Chondrocyte (in vitro differentiated cells): ENCODE measurements at places on chromosomes 12 and 14. TPM values are rescaled to one million over a fixed set of nuclear protein-coding genes. Genes with fewer than 3 reads are reported as not detected.

The AMDHD1 gene
- total RNA-seq = 0.31 to 0.42 TPM in 2 of 3 replicates, not detected in the other

The KCNC2 gene
- not detected in 3 replicates for total RNA-seq

The ACSM4 gene
- not detected in 3 replicates for total RNA-seq

GRCh38 chr12:51773145-51773869 lies 75.2 kb downstream of the FIGNL2 start:
- DNase-seq = no peak

DNA sequence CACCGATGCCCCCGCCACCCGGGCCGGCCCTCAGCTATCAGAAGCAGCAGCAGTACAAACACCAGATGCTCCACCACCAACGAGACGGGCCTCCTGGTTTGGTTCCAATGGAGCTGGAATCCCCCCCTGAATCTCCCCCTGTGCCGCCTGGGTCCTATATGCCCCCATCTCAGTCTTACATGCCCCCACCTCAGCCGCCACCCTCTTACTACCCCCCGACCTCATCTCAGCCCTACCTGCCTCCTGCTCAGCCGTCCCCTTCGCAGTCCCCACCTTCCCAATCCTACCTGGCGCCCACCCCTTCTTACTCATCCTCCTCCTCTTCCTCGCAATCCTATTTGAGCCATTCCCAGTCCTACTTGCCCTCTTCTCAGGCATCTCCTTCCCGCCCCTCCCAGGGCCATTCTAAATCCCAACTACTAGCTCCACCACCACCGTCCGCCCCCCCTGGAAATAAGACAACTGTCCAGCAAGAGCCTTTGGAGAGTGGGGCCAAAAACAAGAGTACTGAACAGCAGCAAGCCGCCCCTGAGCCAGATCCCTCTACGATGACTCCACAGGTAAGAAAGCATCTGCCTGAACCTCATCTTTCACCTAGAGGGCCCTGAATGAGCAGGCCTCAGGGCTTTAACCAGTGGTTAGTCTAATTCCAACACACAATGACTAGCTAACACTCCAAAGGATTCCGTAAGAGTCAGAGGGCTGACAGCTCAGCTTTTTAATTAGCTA lies 851 bp downstream of the YLPM1 start:
- no peak for DNase-seq

- no peak for DNase-seq
Observed at GRCh38 chr12:98893126-98893674, 248.1 kb downstream of the APAF1 start.

DNA sequence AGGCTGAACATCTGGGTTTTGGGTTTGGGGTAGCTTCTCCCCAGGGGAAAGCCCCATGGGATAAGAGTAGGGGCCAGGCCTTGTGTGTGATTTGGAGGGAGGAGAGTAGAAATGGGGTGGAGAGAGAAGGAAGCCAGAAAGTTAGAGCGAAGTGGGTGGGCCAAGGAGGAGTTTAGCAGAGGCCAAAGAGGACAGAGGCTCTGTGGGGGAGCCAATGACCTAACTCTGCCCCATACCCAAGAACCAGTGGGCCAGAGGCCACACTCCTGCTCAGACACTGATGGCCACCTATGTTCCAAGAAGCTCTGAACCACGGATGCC lies 9.3 kb downstream of the ZNF385A start:
- DNase-seq = no peak

DNA sequence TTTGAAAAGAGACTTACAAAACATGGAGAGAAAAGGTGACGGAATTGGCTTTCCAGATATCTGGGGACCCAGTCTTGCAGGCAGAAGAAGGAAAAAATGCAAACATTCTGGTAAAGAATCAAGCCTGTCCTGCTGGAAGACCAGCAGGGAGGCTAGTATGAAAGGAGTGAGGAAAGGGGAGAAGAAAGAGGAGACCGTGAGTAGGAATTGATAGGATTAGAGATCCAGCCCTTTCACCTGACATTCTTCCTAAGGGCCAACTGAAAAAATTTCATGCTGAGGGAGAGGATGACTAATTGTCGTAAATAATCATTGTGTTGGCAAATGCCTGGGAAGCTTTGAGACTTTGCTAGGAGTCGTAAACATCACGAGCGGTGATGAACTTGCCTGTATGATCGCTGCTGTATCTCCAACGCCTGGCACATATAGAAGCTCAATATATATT lies 12.1 kb downstream of the BHLHE41 start:
- DNase-seq = no peak

The STAC3 gene
- 1.1 to 2.8 TPM (median 1.3 TPM) in 3 replicates for total RNA-seq

GRCh38 chr12:106066726-106067325 lies 71.9 kb downstream of the NUAK1 start:
- no peak for DNase-seq

DNA sequence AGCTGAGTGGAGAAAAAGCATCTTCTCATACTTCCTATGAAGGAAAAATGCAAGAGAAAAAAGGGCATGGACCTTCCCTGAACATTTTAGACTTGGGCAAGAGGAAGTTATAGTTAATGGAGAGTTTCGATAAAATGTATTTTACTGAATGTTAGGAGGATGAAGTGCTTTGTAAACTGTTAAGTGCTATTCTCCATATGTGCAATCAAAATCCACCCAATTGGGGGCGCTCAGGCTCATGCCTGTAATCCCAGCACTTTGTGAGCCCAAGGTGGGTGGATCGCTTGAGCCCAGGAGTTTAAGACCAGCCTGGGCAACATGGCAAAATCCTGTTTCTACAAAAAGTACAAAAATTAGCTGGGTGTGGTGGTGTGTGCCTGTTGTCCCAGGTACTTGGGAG lies 1.9 kb upstream of the CNPY2 start:
- DNase-seq = no peak

The PAWR gene
- 127 to 157 TPM (median 137 TPM) in 3 replicates for total RNA-seq

- no peak for DNase-seq
Observed at GRCh38 chr12:69467366-69467765, 2.8 kb upstream of the FRS2 start.

DNA sequence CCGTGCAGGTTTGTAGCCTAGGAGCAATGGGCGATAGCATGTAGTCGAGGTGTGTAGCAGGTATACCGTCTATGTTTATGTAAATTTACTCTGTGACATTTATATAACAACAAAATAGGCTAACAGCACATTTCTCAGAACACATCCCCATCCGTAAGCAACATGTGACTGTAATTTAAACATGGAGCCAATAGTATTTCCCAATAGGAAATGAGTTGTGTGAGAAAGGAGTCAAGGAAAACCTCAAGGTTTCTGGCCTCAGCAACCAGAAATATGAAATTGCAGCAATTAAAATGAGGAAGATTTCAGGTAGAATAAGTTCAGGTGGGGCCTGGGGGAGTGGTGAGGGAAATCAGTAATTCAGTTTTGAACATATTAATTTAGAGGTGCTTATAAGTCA lies 136.0 kb downstream of the MSRB3 start:
- DNase-seq = no peak

DNA sequence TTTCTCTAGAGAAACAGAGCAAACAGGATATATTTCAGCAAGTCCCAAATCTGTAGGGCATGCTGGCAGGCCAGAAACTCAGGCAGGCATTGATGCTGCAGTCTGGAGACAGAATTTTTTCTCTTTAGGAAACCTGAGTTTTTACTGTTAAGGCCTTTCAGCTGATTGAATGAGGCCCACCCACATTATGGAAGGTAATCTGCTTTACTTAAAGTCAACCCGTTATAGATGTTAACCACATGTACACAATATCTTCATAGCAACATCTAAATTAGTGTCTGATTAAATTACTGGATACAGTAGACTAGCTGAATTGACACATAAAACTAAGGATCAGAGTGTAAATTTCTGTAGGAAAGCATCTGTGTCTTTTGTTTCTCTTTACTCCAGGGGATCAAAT lies 65.2 kb downstream of the SRGAP1 start:
- DNase-seq = no peak

- DNase-seq = no peak
Observed at GRCh38 chr12:21940549-21941505, at the start of gene ABCC9. Gene ABCC9, minus strand, starts transcription at chr12:21941426. Its CDS starts 4,752 bp downstream, at chr12:21936674.

The SIRT4 gene
- total RNA-seq = 2.2 to 2.4 TPM (median 2.2 TPM) in 3 replicates

DNA sequence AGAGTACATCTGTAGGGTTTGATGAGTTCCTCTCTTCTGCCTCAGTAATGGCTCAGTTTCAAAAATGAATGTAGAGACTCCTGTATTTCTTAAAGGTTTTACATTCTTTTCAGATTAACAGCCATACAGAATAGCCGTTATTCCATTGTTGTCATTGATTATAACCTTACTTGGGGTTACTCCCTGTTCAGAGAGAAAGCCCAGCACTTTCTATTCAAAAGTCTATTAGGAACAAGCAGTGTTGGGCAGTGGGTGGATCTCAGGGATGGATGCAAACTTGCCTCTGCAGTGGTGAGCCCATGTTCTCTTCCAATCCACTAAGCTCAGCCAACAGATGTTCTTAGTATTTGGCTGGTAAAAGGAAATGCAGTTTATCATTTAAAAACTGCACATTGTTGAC lies 342.6 kb upstream of the E2F7 start:
- no peak for DNase-seq

- no peak for DNase-seq
Observed at GRCh38 chr14:31024010-31024480, 1.4 kb upstream of the AP4S1 start.

GRCh38 chr14:101351146-101351545 lies 210.1 kb upstream of the DIO3 start:
- DNase-seq = no peak

The NUBPL gene
- total RNA-seq = 9.3 to 13.9 TPM (median 9.8 TPM) in 3 replicates

GRCh38 chr12:43285159-43285598 lies 266.8 kb downstream of the ADAMTS20 start:
- no peak for DNase-seq

The GOLGA3 gene
- total RNA-seq = 144 to 199 TPM (median 148 TPM) in 3 replicates

DNA sequence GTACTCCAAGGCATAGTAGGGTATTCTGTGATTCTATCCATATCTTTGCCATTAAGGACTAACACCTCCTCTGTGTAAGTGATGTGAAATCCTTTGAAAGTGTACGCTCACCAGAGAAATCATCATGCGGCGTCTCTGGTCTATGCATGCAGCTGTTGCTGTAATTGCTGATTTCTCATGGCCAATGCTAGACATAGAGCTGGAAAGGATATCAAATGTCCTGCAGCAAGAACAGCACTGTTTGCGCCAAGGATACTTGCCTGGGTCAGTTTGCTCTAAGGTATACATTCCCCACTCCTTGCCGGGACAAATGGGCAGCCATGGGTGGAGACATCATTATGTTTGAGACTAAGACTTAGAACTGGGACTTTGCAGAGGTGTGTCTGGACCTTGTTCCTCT lies 896.4 kb downstream of the BCL11B start:
- no peak for DNase-seq

The TPPP2 gene
- total RNA-seq = not detected in 3 replicates

The KRT7 gene
- 187 to 277 TPM (median 266 TPM) in 3 replicates for total RNA-seq

The MYF6 gene
- total RNA-seq = not detected in 3 replicates

The STON2 gene
- total RNA-seq = not detected in 3 replicates

DNA sequence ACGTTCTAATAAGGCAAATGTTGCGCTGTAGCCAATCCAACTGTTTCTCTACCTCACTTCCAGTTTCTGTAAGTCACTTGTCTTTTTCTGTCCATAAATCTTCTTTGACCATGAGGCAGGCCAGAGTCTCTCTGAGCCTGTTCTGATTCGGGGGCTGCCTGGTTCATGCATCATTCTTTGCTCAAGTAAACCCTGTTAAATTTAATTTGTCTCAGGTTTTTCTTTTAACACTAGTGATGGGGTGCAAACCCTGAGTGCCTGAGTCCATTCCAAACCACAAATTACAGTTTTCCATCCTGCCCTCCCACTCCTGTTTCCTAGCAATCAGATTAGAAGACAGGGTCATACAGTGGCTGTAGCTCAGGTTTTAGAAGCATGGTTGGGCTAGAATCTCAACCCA lies 41.9 kb downstream of the VWF start:
- DNase-seq = no peak

GRCh38 chr12:74903522-74903921 lies 306.1 kb downstream of the KCNC2 start:
- no peak for DNase-seq

The HOXC9 gene
- not detected in 3 replicates for total RNA-seq

DNA sequence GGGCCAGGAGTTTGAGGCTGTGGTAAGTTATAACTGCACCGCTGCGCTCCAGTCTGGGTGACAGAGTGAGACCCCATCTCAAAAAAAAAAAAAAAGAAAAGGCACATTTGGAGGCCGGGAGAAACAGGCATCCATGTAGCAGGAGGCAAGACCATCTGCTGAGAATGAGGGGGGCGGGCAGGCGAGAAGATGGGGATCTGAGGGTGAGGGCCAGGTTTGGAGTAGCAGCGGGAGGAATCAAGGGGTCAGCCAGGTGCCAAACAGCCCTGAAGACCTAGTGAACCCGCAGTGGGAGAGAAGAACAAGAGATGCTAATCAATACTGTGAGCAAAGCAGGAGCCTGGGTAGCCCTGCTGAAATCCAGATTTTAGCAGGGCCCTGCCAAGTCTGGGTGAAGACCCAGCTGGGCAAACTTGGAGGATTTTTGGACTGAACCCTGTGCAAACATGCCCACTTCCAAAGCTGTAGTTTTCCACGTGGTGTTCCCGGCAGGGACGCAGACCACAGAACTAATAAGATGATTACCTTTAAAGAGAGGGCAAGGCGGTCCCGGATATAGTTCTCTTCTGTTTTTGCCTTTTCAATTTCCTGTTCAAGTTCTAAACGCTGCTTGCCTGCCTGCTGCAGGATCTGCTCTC lies 61.0 kb downstream of the NIN start:
- DNase-seq = no peak

DNA sequence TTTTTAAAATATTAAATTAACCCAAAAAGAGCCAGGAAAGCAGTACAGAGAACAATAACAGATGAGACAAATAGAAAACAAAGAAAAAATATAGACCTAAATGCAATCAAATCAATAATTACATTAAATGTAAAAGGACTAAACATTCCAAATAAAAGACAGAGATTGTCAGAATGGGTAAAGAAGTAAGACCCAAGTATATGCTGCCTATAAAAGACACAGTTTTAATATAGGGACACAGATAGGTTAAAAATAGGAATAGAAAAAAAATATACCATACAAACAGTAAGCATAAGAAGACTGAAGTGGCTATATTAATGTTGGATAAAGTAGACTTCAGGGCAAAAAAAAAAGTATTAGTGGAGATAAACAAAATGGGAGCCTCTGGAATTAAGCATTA lies 163.1 kb upstream of the BCL2L14 start:
- DNase-seq = no peak

The ABCC9 gene
- total RNA-seq = 0.15 to 2.7 TPM (median 1.8 TPM) in 3 replicates

DNA sequence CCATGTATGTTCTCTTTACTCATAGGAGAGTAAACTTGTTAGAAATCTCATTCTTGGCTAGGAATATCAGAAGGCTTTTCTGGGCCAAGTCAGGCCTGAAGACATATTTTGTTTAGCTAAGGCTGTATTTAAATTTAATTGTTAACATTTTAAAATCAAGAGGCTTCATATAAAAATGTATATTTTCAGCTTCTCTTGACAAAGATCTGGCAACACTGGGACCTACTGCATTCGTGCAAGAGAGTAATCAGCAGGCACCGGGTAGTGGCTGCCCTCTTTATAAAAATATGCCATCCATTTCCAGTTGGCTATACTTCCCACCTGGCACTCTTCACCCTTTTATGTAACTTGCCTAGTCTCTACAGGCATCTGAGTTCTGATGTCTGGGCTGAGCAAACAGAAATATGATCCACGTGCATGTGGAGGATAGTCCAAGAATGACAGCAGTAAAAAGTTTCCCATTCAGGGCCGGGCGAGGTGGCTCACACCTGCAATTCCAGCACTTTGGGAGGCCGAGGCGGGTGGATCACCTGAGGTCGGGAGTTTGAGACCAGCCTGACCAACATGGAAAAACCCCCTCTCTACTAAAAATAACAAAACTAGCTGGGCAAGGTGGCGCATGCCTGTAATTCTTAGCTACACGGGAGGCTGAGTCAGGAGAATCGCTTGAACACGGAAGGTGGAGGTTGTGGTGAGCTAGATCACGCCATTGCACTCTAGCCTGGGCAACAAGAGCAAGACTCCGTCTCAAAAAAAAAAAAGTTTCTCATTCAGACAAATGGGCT lies 2.0 kb upstream of the SOS2 start:
- DNase-seq = no peak

GRCh38 chr14:58730792-58731464 lies 93.2 kb downstream of the DACT1 start:
- no peak for DNase-seq
